ENCODE measurements at places on chromosomes 11 and 22. TPM values are rescaled to one million over a fixed set of nuclear protein-coding genes. Genes with fewer than 3 reads are reported as not detected.
A peak's percentile ranks its signal among the peaks of the same experiment; 100 is the strongest.

OR51B4 gene
- total RNA-seq = not detected

JRKL gene
- total RNA-seq = 4.8 TPM

MFRP gene
- not detected for total RNA-seq

CNTN5 gene
- not detected for total RNA-seq

CATSPERZ gene
- not detected for total RNA-seq

ASRGL1 gene
- total RNA-seq = 7.0 TPM

NECTIN1 gene
- 4.0 TPM for total RNA-seq

DNA sequence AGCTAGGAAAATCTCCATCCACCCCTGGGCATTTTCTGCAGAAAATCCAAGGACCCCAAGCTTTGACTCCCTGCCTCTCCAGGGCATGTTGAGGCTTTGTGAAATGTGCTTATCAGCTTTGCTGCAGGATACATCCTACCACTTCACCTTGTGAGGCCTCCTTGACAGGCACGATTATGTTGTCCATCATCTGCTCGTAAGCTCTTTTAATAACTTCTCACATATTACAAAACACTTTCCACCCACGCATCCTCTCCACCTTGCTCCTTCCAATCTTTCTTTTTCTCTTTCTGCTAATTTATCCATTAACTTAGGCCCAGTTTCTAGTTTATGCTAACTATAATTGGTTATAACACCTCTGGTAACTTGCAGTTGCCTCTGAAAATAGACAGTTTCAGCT lies 147.0 kb upstream of the MTNR1B start:
- H3K4me3 ChIP-seq = no peak overlapping the region
- DNase-seq = no peak
- H3K4me1 ChIP-seq = no peaks in the 10 kb centered on the region
- no peak overlapping the region for H3K27ac ChIP-seq

- no peaks in the 10 kb centered on the region for H3K27me3 ChIP-seq
- H3K36me3 ChIP-seq = no peaks in the 10 kb centered on the region
- H3K27ac ChIP-seq = peak overlapping the region; percentile 74
- H3K4me1 ChIP-seq = peaks cover 52% of the 10 kb centered on the region
Measured at GRCh38 chr11:122339436-122340060, 223.5 kb upstream of the BLID start.

- no peak within 1 kb of the TSS for H3K27ac ChIP-seq
- no peaks in the 10 kb centered on the region for H3K27me3 ChIP-seq
- no peak within 1 kb of the TSS for H3K4me3 ChIP-seq
- no peaks in the 10 kb centered on the region for H3K36me3 ChIP-seq
Measured at GRCh38 chr11:73950869-73951710, at the start of gene DNAJB13. Gene DNAJB13 (plus strand): TSS chr11:73951026. CDS start chr11:73951070, 44 bp downstream.

- H3K4me3 ChIP-seq = no peak overlapping the region
- H3K27ac ChIP-seq = no peak overlapping the region
- H3K4me1 ChIP-seq = no peaks in the 10 kb centered on the region
- DNase-seq = no peak
- H3K36me3 ChIP-seq = peaks cover 22% of the 10 kb centered on the region
Measured at GRCh38 chr11:130121445-130121978, 38.1 kb upstream of the ST14 start.

GRCh38 chr11:70783356-70783755 lies 385.0 kb downstream of the CTTN start:
- H3K4me3 ChIP-seq = no peak overlapping the region
- H3K27me3 ChIP-seq = no peaks in the 10 kb centered on the region
- H3K27ac ChIP-seq = no peak overlapping the region
- no peaks in the 10 kb centered on the region for H3K4me1 ChIP-seq
- DNase-seq = no peak
- H3K36me3 ChIP-seq = no peaks in the 10 kb centered on the region

- no peaks in the 10 kb centered on the region for H3K4me1 ChIP-seq
- peak overlapping the region; percentile 97 for H3K27ac ChIP-seq
- DNase-seq = no peak
- peaks cover 41% of the 10 kb centered on the region for H3K36me3 ChIP-seq
- no peak overlapping the region for H3K4me3 ChIP-seq
- H3K27me3 ChIP-seq = no peaks in the 10 kb centered on the region
Measured at GRCh38 chr11:6613496-6613895, 1.5 kb upstream of the TAF10 start.

- DNase-seq = no peak
- no peaks in the 10 kb centered on the region for H3K4me1 ChIP-seq
- H3K27ac ChIP-seq = peak overlapping the region; percentile 55
- peak overlapping the region; percentile 63 for H3K4me3 ChIP-seq
- no peaks in the 10 kb centered on the region for H3K27me3 ChIP-seq
Measured at GRCh38 chr22:21736084-21736642, 569 bp upstream of the YPEL1 start.

All from right atrium auricular region (tissue), 2 donors.